ENCODE measurements at places on chromosomes 1 and 21. TPM values are rescaled to one million over a fixed set of nuclear protein-coding genes. Genes with fewer than 3 reads are reported as not detected.

DNA sequence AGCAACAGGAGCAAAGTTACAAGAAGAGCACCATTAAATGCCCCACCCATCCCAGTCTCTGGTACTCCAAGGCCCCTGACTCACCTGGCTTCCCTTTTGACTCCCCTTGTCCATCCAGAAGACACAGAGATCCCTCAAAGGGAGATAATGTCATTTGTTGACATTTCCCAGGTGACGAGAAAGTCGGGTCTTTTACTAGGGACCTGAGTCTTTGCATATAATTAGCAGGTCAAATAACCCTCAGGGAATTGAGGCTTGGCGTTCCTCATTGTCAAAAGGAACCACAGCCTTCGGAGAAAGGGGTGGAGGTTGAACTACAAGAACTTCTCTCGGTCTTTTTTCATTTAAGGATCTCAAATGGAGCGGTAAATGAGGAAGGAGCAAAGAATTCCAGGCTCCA, 133.2 kb downstream of the PROX1 start:
- DNase-seq: no peak

- no peak for DNase-seq
These were observed 12.8 kb downstream of the ABCG1 start for GRCh38 chr21:42231756-42232155.

GRCh38 chr1:18946550-18947381, 9.7 kb downstream of the IFFO2 start:
- no peak for DNase-seq

- DNase-seq: no peak
These were observed 660 bp downstream of the CD1C start for GRCh38 chr1:158290321-158290844.

GRCh38 chr1:23167353-23168078, 1.1 kb downstream of the LUZP1 start:
- peak; percentile 37 for DNase-seq

GRCh38 chr1:241479294-241479693, 40.3 kb downstream of the FH start:
- DNase-seq: no peak

DNA sequence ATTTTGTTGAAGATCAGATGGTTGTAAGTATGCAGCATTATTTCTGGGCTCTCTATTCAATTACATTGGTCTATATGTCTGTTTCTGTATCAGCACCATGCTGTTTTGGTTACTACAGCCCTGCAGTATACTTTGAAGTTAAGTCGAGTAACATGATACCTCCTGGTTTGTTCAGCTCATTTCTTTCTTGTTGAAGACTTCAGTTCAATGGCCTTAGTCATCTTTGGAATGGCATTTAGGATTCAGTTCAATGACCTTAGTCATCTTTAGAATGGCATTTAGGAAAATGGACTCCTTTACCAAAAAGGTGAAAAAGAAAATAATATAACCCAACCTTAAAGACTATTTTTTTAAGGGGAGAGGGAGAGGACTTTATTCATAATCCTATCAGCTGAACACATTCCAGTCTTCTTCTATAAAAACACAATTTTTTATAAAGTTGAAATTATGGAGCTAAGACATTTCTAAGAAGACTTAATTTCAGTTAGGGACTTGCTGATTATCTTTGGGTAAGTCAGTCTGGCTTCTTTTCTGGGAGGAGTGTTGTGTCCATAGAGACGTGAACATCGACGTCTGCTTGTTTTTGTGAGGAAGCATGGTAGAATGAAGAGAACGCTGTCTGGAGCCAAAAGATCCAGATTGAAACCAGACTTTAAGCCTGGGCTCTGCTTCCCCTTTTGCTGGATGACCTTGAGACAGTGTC, 48.3 kb downstream of the DDR2 start:
- DNase-seq: no peak

GRCh38 chr1:36156329-36157114, 562 bp downstream of the MAP7D1 start:
- DNase-seq: peak; percentile 81

- DNase-seq: peak; percentile 23
These were observed 8.3 kb upstream of the MPZL1 start for GRCh38 chr1:167713330-167714081.

- no peak for DNase-seq
These were observed 11.2 kb upstream of the C2CD2 start for GRCh38 chr21:41965045-41965444.

DNA sequence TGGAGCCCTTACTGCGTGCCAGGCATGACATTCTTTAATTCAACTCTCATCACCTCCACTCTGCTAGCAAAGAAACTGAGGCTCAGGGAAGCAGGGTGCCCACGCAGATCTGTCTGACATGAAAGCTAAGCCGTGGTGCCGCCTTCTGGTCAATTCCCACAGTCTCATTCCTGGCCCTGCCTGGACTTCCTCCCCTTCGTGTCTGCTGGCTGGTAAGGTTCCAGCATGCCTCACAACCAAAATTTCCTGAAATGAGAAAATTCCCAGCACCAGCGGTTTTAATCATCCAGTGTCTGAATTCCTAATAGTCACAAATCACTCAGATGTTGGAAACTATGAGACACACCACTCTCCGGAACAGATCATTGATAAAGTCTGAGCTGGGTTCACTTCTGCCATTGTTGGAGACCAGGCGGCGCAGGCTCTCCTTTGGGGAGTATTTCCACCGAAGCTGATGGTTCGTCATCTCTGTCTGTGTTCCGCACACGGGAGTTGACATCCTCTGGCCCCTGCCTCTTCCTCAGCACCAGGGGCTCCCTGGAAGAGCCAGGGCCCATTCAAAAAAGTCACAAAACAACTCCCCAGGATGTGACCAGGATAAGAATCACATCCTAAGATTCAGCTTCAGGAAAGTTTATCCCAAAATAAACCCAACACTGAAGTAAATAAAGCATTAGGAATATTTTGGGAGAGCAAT, 167.7 kb downstream of the PLPP3 start:
- DNase-seq: peak; percentile 71

DNA sequence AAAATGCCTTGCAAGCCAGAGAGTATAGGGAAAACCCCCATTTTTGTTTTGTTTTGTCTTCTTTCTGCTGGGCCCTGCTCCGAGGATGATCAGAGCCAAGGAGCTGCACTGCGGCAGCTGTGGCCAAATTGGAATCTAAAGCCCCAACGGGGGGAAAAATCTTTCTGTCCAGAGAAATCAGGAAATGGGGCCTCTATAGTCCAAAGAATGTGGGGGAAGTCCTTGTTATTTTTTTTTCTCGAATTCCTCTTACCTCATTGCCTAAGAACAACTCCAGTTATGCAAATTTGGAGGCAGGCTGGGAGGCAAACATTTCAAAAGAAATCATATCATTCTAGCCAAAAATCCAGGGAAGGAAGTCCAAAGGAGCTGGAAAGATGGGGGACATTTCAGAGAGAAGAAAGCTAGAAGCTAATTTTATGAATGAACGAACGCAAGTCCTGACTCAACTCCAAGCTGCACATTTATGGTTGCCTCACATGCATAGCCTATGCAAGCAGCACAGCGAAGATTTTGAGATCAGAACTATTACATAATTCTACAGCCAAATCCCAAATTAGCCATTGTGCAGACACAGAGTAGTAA, 263.2 kb downstream of the KCTD3 start:
- DNase-seq: no peak

GRCh38 chr1:207882692-207883091, 28.2 kb downstream of the CD34 start:
- no peak for DNase-seq

- DNase-seq: no peak
These were observed 11.5 kb downstream of the ABL2 start for GRCh38 chr1:179217943-179218507.

DNA sequence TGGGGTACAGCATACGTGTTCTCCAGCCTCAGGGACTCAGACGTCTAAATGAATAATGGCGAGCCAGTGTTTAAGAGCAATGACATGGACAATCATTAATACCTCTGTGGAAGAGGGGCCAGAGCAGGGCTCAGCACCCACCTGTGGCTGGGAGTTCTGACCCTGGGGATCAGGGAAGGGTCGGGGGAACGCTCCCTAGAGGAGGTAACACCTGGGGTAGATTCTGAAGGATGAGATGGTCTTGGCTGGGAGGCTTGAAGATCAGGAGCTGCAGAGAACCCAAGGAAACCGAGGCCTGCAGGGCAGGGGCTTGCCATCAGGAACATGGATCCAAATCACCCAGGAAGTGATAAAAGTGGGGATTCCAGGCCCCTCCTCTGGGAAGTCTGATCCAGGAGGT, 138.2 kb upstream of the RUNX3 start:
- no peak for DNase-seq

DNA sequence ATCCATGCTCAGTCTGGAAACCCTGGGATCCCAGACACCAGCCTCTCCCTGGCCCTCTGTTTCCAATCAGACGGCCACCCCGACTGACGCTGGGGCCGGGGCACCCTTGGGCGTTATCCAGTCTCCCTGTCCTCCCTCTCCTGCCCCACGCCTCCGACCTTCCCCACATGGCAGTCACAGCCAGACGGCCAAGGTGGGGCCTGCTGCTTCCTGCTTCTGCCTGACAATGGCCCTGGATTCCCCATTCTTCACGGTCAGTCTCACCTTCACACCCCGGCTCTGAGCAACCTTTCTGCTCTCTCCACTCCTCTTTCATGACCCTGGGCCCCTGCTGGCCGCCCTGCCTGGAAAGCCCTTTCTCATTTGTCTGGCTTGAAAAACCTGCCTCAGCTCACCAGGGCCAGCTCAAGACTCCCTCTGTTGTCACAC, 6.6 kb downstream of the GNG4 start:
- DNase-seq: no peak

- DNase-seq: no peak
These were observed 14.6 kb upstream of the GUCA2B start for GRCh38 chr1:42138586-42138985.

DNA sequence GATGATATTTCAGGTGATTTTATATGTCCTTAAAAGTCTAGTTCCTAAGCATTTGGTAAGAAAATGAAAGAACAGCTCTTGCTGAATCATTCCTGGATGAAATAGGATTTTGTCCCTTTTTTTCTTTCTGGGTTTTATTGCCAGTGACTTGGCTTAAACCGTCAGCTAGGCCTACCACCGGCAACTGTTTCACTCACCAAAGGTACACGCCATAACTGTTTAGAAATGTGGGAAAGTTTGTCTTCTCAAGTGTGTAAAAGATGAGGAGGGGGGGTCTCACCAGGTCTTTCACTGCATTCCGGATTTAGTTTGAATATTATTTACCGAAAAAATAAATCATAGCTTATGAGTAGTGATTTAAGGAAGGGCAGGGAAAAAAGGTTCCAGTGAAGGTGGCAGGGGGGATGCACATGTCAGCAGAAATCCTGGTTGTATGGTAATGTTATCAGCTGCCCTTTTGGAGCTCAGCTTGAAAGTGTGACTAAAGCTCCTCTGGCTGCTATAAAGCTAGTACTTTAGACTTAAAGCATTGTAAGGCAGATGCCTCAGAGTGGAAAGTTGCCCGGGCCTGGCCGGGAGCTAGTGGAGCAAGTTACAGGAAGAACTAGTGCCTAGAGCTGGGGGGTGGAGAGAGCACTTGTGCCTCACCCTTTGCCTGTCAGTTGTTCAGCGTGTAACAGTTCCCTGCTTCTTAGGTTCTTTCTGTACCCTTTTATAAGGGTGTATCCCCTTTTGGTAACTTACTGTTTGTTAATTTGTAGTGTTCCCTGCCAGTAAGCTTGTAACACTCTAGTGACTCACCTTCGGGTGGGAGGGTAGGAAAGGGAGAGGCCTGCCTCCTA, 3.1 kb downstream of the ATP1A1 start:
- peak; percentile 66 for DNase-seq

The LRRC53 gene
- total RNA-seq: not detected

The UBIAD1 gene
- 13.7 TPM for total RNA-seq

The TMEM269 gene
- not detected for total RNA-seq

The PLPP3 gene
- 77.0 TPM for total RNA-seq

The TMEM125 gene
- total RNA-seq: not detected

The FCER1A gene
- not detected for total RNA-seq

The DCLRE1B gene
- 2.2 TPM for total RNA-seq

The PODN gene
- 15.1 TPM for total RNA-seq

The ITLN2 gene
- total RNA-seq: not detected
